ENCODE measurements at places on chromosomes 2 and 18.

- DNase-seq = no peak
Measured at GRCh38 chr2:99562516-99562915, 72.7 kb upstream of the REV1 start.

DNA sequence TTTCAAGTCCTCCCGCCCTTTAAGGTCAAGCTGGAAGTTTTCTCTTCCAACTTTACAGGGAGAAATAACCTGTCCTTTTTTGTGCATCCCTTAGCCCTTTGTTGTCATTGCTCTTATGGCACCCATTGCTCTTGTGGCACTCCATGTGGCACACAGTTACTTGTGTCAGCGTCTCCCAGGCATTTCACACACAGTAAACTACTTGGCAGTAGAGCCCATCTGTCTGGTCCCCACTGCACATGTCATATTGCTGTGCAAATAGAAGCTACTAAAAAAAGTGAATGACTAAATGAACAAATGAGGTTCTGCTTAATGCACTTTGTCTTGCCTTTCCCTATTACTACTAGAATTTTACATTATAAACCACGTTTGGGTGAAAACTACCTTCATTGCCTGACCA, 149.3 kb downstream of the EML6 start:
- no peak for DNase-seq

GRCh38 chr2:121130301-121130850, 154.6 kb downstream of the TFCP2L1 start:
- no peak for DNase-seq

- no peak for DNase-seq
Measured at GRCh38 chr18:42474577-42474976, 519.5 kb downstream of the PIK3C3 start.

- peak; percentile 66 for DNase-seq
Measured at GRCh38 chr2:30115141-30115980, 31.4 kb upstream of the YPEL5 start.

- DNase-seq = no peak
Measured at GRCh38 chr18:42045346-42045745, 90.3 kb downstream of the PIK3C3 start.

DNA sequence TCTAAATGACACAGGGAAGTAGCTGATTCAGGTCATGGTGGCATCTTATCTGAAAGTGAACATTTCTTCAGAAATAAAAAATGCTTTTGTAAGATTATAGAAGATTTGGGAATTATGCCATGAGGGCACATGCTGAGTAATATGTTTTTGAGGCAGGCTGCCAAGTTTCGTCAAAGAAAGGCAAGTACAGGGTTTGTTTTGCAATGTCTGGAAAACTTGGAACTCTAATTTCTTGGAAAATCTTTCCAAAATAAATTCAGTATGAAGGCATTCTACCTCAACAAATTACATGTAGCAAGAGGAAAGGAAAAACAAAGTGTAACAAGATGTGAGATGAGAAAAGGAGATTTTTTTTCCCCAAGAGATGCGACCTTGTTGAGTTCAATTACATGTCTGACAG, 167.7 kb downstream of the PLCL1 start:
- no peak for DNase-seq

- no peak for DNase-seq
Measured at GRCh38 chr2:161417438-161418274, 1.6 kb downstream of the TBR1 start.

- DNase-seq = no peak
Measured at GRCh38 chr2:189952536-189953109, 109.9 kb downstream of the MSTN start.

GRCh38 chr2:207944979-207945600, 80.2 kb downstream of the PLEKHM3 start:
- DNase-seq = no peak

GRCh38 chr2:120346667-120347358, 877 bp downstream of the INHBB start:
- DNase-seq = peak; percentile 18

All from Caki2 (cell line).